ENCODE measurements at places on chromosomes 4 and X. TPM values are rescaled to one million over a fixed set of nuclear protein-coding genes. Genes with fewer than 3 reads are reported as not detected.
A peak's percentile ranks its signal among the peaks of the same experiment; 100 is the strongest.

- DNase-seq, result no peak
These were observed 26.5 kb downstream of the CD40LG start for GRCh38 chrX:136674270-136674985.

- no peak for DNase-seq
These were observed 245.7 kb downstream of the AR start for GRCh38 chrX:67789536-67789935.

GRCh38 chrX:31847773-31848172 lies 775.9 kb upstream of the FTHL17 start:
- DNase-seq, result no peak

- DNase-seq, result no peak
These were observed 92.4 kb downstream of the ARHGAP10 start for GRCh38 chr4:147824316-147824715.

GRCh38 chr4:126113058-126113457 lies 798.3 kb downstream of the FAT4 start:
- no peak for DNase-seq

GRCh38 chrX:57156397-57157049 lies 19.3 kb upstream of the SPIN2A start:
- peak; percentile 5 for DNase-seq

DNA sequence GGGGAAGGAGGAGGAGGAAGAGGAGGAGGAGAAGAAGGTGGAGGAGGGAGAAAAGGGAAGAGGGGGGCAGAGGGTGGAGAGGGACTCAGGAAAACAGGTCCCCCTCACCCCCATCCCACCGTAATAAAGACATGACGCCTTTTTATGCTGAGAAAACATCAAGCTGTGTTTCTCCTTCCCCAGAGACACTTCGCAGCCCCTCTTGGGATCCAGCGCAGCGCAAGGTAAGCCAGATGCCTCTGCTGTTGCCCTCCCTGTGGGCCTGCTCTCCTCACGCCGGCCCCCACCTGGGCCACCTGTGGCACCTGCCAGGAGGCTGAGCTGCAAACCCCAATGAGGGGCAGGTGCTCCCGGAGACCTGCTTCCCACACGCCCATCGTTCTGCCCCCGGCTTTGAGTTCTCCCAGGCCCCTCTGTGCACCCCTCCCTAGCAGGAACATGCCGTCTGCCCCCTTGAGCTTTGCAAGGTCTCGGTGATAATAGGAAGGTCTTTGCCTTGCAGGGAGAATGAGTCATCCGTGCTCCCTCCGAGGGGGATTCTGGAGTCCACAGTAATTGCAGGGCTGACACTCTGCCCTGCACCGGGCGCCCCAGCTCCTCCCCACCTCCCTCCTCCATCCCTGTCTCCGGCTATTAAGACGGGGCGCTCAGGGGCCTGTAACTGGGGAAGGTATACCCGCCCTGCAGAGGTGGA lies 45.3 kb upstream of the SHOX start:
- no peak for DNase-seq

- DNase-seq, result no peak
These were observed 21.8 kb downstream of the CRLF2 start for GRCh38 chrX:1190596-1191145.

DNA sequence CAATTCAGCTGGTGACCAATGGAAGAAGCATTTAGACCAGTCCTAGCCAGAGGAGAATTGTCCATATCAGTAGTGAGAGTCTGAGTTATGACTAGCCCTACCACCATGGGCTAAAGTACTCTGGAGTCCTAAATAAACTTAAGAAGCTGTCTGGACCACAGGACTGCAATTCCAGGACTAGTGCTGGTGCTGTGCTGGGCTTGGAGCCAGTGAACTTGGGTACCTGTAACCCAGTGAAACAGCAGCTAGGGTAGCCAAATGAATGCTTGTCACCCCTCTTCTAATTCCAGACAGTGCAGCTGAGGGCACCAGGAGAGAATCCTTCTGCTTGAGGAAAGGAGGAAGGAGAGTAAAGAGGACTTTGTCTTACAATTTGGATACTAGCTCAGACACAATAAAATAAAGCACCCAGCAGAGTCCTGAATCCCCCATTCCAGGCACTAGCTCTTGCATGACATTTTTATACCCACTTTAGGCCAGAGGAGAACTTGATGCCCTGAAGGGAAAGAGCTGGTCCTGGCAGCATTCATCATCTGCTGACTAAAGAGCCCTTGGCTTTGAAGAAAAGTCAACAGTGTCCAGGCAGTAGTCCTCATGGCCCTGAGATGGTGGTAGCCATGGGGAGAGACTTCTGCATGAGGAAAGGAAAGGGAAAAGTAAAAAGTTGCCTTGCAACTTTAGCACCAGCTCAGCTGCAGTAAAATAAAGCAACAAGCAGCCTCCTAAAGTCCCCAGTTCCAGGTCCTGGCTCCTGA lies 2675.7 kb downstream of the PCDH7 start:
- DNase-seq, result no peak

GRCh38 chr4:56656346-56656643 lies 24.8 kb downstream of the HOPX start:
- no peak for DNase-seq

GRCh38 chr4:185778307-185778706 lies 33.7 kb downstream of the SORBS2 start:
- no peak for DNase-seq

GRCh38 chrX:22247169-22247568 lies 25.5 kb upstream of the CBLL2 start:
- DNase-seq, result no peak

DNA sequence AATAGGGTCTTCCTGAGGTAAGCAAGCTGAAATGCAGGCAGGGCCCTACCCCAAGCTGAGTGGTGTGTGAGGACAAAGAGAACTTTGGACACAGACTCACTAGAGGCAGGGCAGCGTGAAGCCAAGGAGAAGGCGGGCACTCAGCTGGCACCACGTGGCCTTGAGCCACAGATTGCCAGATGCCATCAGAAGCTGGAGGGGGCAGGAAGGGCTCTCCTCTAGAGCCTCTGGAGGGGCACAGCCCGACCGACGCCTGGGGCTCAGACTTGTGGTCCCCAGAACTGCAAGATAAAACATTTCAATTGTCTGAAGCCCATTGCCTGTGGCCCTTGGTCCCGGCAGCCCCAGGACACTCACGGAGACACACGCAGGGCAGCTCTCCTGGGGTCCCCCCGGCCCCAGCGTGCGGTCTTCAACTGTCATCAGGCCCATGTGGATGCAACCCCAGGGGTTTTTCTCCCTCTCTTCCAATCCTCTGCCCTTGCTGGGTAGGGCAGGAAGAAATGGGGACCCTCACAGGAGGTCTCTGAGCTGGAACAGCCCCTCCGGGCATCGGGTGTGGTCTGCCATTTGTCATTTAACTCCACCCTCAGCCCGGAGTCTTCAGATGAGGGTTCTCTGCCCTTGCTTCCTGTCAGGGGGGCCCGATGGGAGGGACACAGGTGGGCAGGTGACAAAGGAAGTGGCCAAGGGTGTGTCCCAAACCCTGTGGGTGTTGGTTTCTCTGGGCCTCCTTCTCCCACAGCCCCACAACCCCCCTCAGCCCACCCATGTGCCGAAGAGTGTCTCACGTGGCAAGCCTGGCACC lies 22.2 kb downstream of the HMX1 start:
- DNase-seq, result no peak

- no peak for DNase-seq
These were observed 15.5 kb downstream of the TACC3 start for GRCh38 chr4:1736812-1737211.

DNA sequence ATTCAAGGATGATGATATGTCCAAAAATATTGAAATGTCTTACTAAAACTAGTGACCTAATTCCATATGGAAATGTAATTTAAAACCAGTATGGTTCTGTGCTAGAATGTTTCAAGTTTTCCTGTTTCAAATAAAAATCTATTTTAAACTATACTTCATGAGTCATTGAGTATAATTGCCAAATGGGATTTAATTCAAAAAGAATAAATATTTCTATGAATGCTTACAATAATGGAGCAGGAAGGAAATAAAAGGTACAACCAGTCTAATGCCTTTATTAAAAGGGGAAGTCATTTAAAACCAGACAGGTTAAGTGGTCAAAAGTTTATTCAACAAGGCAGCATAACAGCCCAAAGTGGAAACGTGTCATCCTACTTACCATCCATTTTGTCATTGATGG lies 2347.1 kb downstream of the PCDH7 start:
- no peak for DNase-seq

- DNase-seq, result no peak
These were observed 22.8 kb downstream of the GPAT3 start for GRCh38 chr4:83558680-83559079.

DNA sequence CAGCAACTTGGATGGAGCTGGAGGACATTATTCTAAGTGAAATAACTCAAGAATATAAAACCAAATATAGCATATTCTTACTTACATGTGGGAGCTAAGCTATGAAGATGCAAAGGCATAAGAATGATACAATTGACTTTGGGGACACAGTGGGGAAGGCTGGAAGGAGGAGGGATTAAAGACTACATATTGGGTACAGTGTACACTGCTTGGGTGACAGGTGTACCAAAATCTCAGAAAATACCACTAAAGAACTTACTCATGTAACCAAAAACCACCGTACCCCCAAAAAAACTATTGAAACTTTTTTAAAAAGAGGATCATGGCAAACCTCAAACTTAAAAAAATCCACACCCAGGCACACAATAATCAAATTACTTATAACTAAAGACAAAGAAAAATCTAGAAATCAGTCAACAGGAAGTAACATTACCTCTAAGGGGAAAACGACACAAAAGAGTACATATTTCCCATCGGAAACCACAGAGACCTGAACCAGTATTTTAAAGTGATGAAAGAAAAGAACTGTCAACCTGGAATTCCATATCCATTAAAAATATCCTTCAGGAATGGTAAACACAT lies 241.8 kb downstream of the PRDM5 start:
- DNase-seq, result no peak

GRCh38 chr4:169899295-169899694 lies 126.9 kb downstream of the MFAP3L start:
- no peak for DNase-seq

- no peak for DNase-seq
These were observed 957 bp downstream of the PPP2R2C start for GRCh38 chr4:6471307-6472007.

DNA sequence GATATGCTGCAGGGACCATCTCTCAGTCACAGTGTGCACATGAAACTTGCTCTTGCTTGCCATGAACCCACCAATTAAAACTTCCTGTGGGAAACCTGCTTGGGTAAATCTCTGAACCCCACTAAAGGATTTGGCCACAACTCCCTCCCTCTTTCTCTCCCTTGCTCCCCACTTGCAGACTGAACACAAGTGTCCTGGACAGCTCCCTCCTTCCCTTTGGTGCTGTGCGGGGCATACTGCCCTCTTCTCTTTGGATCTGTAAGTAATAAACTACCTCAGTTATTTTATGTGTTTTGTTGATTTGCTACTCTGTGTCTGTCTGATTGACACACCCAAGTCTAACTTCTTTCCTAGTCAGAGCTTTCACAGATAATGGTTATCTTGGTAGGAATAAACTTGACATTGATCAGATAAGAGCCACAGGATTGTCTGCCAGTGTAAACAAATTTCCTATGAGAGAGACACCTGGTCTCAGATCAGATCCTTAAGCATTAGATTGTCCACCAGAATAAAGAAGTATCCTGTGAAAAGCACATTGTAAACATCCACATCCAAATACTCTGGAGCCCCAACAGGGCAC lies 41.8 kb downstream of the SULT1E1 start:
- DNase-seq, result no peak

DNA sequence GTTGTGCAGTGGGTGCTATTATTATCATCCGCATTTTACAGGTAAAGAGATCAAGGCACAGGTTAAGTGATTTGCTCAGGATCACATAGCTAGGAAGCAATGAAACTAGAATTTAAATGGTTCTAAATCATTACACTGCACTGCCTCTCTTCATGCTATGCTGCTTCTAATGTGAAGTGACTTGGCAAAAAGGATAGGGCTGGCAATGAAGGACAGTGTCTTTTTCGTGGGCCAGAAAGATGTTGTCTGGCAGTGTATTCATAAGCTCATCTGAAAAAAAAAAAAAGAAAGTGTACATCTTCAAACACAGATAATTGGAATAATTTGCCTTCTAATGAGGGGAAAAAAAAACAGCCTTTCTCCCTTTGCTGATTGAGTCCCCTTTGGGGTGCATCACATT lies 132.2 kb upstream of the FUNDC1 start:
- no peak for DNase-seq

- DNase-seq, result no peak
These were observed 1072.8 kb upstream of the PABPC4L start for GRCh38 chr4:135274416-135274815.

DNA sequence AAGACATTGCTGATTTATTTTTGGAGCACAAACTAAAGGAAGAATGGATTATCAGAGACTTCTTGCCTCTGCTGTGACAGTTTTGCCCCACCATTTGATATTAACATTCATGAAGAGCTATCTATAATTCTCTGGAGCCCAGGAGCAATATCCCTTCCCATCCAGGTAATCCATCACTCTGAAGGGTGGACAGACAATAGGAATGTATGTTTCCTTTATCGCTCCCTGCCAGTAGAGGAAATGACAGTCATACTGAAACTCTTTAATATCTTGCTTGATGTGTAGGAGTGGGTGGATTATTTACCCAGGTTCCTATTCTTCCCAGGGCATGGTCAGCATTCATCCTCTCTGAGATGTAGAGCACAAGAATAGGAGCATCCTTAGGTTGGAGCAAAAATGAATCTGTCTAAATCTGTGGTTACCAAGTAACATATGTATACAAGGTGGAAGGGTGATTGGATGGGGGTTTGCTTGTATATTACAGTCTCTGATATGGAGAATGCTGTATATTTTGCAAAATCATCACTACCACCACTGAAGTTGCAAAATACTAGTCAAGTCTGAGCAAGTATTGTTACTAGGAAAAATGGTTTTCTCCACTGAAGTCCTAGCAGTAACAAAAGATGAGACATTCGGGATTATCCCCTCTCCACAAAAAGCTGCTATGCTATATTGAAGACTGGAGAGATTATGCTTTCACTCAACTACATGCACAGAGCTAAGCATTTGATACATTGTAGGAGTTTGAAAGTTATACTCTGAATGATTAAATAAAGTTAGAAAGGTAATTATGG lies 151.6 kb downstream of the CBLL2 start:
- DNase-seq, result no peak

The NONO gene
- 661 TPM for polyA plus RNA-seq

The MTM1 gene
- polyA plus RNA-seq, result 13.7 TPM

The WDR45 gene
- 54.8 TPM for polyA plus RNA-seq

The GAGE1 gene
- not detected for polyA plus RNA-seq

The IL1RAPL2 gene
- 2.2 TPM for polyA plus RNA-seq

The PNCK gene
- polyA plus RNA-seq, result 8.3 TPM

The ZAR1 gene
- polyA plus RNA-seq, result 0.16 TPM

The TMPRSS11A gene
- polyA plus RNA-seq, result not detected

The SSX2 gene
- polyA plus RNA-seq, result not detected

Data from renal pelvis (tissue), 12 donors.